Activated CD8-positive, alpha-beta T cell treated with anti-CD3 and anti-CD28 coated beads for 36 hours (primary cell): ENCODE measurements at places on chromosomes 7 and 10.

- H3K27ac ChIP-seq, result peak overlapping the region; percentile 74
- peaks cover 33% of the 10 kb centered on the region for H3K4me1 ChIP-seq
- no peaks in the 10 kb centered on the region for H3K27me3 ChIP-seq
- H3K4me3 ChIP-seq, result no peak overlapping the region
- peak; percentile 65 for DNase-seq
Measured at GRCh38 chr10:62244785-62245467, 23.7 kb downstream of the RTKN2 start.

DNA sequence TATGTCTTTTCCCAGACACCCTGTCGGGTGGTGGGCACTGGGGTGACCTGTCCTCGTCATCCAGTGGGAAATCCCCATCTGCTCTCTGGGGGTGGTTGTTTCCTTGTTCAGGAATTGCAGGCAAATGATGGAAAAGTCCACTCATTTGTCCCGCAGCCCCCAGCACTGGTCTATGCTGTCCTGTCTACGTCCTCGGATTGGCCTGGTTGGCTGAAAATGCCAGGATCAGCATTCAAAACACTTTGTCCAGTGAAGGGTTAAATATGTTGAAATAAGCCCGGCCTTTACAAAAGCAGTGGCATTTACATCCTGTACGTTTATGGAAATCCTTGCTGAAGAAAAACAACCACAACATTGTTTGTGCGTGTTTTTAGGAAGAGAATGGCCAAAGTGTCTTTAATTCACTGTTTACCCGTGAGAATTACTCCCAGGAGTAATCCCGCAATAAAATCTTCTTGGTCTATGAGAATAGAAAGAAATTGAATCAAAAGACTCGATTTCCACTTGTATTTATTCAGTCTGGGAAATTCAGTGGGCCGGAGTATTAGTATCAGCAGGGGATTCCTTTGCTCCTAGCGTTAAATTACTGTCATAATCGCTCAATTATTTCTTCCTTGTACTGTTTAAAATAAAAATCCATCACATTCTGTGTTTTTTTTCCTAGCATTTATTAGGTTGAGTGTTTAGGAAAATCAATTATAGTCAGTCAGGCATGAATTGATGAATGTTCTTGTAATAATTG, 116.8 kb upstream of the SH2B2 start:
- H3K4me1 ChIP-seq, result no peaks in the 10 kb centered on the region
- DNase-seq, result no peak
- no peak overlapping the region for H3K4me3 ChIP-seq
- no peaks in the 10 kb centered on the region for H3K36me3 ChIP-seq

DNA sequence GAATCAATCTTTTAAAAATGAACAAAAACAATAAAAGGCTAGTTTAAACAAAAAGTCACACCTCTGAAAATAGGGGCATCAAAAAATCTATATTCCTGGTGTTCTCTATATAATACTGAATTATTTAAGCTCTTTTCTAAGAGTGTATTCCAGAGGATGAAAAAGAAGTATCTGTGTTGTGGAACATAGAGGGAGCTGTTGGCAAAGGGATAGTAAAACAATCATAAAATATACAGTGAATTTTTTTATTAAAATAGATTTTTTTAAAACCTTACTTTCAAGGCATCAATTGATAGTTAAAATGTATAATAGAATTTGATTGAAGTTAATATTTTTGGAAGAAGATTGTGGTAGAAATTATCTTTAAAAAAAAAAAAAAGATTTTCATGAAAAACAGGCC, 1409.1 kb upstream of the CELF2 start:
- H3K4me3 ChIP-seq, result no peak overlapping the region
- DNase-seq, result no peak
- no peak overlapping the region for H3K27ac ChIP-seq
- H3K36me3 ChIP-seq, result no peaks in the 10 kb centered on the region
- no peaks in the 10 kb centered on the region for H3K27me3 ChIP-seq

DNA sequence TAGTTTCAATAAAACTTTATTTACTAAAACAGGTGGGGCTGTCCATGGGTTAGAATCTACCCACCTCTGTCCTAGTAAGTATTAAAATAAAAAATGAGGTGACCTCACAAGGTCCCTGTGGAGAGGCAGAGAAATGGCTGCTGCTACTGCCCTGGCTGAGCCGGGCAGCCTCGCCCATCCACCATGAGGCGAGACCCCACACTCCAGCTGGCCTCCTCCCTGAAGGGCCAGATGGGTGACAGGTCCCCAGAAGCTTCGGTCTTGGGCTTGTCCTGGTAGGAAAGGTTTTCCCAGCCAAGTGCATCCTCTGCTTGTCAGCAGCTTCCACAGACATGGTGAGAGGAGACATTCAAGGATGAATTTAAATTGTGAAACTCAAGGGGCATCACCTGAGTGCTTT, 565.8 kb downstream of the PTPRN2 start:
- no peaks in the 10 kb centered on the region for H3K27me3 ChIP-seq
- H3K27ac ChIP-seq, result no peak overlapping the region
- DNase-seq, result no peak
- no peaks in the 10 kb centered on the region for H3K36me3 ChIP-seq
- no peak overlapping the region for H3K4me3 ChIP-seq
- H3K4me1 ChIP-seq, result no peaks in the 10 kb centered on the region

GRCh38 chr7:137846827-137847567, at the start of gene DGKI:
DGKI (minus strand) TSS chr7:137846974.
- H3K27me3 ChIP-seq, result peaks cover 50% of the 10 kb centered on the region
- DNase-seq, result peak; percentile 5
- peaks cover 10% of the 10 kb centered on the region for H3K4me1 ChIP-seq
- no peak within 1 kb of the TSS for H3K27ac ChIP-seq
- H3K4me3 ChIP-seq, result peak within 1 kb of the TSS; percentile 53
- H3K36me3 ChIP-seq, result no peaks in the 10 kb centered on the region

DNA sequence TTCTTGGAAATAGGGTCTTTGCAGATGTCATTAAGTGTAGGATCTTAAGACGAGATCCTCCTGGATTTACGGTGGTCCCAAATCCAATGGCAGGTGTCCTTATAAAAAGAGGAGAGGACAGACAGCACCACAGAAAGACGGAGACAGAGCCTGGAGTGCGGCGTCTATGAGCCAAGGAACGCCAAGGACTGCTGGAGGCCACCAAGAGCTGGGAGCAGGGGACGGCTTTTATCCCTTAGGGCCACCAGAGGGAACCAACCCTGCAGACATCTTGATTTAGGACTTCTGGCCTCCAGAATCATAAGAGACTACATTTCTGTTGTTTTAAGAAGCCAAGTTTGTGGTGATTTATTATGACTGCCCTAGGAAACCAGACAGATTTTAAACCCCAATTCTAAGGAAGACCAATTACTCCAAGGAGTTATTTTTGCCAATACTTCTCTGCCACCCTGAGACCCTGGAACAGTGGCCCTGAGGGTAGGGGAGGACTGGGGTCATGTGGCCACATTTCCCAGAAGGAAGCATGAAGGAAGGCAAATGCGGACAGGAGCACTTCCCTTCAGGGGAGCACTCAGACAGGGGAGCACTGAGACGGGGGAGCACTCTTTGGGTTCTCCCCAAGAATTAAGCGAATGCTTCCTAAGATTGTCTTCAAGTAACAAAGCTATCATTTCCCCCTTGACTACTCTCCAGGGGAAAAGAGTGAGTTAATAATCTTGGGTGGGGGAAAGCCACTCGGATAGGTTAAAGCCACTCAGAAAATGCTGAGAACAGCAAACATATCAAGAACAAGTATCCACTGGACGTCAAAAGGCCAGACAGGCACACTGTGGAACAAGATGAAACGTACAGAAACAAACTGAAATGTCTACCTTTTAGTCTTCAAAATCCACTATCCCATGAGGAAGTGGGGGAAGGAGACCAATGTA, 67.5 kb downstream of the CHST15 start:
- peaks cover 10% of the 10 kb centered on the region for H3K4me1 ChIP-seq
- H3K36me3 ChIP-seq, result no peaks in the 10 kb centered on the region
- peak; percentile 21 for DNase-seq
- peaks cover 2% of the 10 kb centered on the region for H3K27me3 ChIP-seq
- H3K4me3 ChIP-seq, result no peak overlapping the region

DNA sequence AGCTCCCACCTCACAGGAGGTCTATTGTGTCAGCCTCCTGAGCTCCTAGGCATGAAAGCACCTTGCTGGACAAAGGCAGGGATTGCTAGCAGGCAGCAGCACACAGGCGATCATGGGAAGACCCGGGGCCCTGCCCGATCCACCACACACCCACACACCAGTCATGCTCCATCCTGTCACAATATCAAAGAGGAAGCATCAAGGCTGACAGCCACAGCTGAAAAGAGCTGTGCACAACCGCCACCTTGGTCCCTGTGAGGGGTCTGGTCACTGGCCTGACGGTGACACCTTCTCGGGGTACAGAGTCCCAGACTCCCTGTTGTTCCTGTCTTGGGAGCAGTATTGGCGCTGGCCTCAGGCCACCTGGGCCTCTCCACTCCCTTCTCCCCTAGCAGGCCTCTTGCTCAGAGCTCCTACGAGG, 89.7 kb upstream of the RET start:
- H3K27ac ChIP-seq, result no peak overlapping the region
- DNase-seq, result peak; percentile 19
- no peaks in the 10 kb centered on the region for H3K36me3 ChIP-seq
- H3K27me3 ChIP-seq, result no peaks in the 10 kb centered on the region
- H3K4me3 ChIP-seq, result no peak overlapping the region
- H3K4me1 ChIP-seq, result peaks cover 17% of the 10 kb centered on the region

DNA sequence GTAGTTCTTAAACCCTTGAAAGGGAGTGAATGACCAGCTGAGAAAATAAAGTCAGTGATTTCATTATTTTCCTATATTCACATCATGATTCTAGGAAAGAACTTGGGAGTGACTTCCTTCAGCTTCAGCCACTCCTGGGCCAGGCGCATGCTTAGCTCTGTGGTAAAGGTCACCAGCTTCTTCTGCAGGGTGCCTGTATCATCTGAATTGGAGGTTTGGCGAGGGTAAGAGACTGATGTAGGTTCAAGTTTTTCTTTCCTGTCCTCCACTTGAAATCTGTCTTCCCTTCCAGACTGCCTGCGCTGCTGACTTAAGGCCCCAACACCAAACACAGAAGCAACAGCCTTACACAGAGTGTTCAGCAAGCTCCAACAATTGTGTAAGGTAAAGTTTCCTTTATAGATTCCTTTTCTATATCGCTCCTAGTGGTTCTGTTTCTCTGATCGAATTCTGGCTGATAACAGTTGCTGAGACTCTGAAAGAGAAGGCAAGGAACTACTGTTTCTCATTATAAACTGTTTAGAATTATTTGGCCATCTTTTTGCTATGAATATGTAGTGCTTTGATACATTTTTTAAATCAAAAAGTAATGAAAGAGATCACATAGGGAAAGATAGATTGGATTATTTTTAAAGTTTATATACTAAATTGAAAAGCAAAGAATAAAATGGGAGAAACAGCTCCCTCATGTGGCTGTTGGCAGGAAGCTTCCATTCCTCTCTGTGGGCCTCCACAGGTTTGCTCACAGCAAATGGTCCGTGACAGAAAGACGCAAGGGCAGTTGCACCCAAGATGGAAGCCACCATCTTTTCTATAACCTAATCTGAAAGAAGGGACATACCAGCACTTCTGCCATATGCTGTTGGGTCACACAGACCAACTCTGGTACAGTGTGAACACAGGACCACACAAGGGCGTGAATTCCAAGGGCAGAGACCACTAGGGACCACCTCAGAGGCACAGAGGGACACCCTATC, 14.0 kb downstream of the GATAD1 start:
- H3K4me3 ChIP-seq, result no peak overlapping the region
- peak; percentile 41 for DNase-seq
- H3K36me3 ChIP-seq, result peaks cover 6% of the 10 kb centered on the region
- no peaks in the 10 kb centered on the region for H3K27me3 ChIP-seq

- no peak overlapping the region for H3K27ac ChIP-seq
- DNase-seq, result no peak
- H3K4me1 ChIP-seq, result peaks cover 23% of the 10 kb centered on the region
- peaks cover 10% of the 10 kb centered on the region for H3K36me3 ChIP-seq
- H3K27me3 ChIP-seq, result no peaks in the 10 kb centered on the region
- no peak overlapping the region for H3K4me3 ChIP-seq
Measured at GRCh38 chr7:112873831-112874553, 83.8 kb upstream of the TMEM168 start.

- H3K4me1 ChIP-seq, result no peaks in the 10 kb centered on the region
- no peak overlapping the region for H3K4me3 ChIP-seq
- no peaks in the 10 kb centered on the region for H3K36me3 ChIP-seq
- H3K27me3 ChIP-seq, result no peaks in the 10 kb centered on the region
Measured at GRCh38 chr7:88664630-88665233, 94.8 kb upstream of the ZNF804B start.

DNA sequence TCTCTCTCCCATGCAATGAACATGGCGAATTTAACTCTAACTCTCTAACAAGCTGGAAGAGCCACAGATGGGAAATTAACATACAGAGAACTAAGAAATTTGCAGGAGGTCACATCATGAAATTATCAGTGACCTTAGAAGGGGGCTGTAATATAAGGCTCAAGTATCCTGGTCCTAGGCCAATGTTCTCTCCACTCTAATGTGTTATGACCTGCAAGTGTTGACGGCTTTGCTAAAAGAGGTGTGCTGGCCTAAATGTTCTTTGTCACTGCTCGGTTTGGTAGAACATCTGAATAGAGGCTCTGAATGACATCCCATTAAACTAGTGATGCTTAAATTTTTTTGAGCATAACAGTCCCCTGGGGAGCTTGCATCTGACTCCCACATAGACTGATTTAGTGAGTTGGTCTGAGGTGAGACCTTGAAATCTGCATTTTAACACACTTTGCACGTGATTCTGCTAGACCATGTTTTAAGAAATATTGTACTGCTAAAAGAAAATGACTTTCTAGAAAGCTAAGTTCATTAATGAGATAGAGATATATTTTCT, 129.3 kb downstream of the GFRA1 start:
- H3K27ac ChIP-seq, result no peak overlapping the region
- peaks cover 17% of the 10 kb centered on the region for H3K4me1 ChIP-seq

DNA sequence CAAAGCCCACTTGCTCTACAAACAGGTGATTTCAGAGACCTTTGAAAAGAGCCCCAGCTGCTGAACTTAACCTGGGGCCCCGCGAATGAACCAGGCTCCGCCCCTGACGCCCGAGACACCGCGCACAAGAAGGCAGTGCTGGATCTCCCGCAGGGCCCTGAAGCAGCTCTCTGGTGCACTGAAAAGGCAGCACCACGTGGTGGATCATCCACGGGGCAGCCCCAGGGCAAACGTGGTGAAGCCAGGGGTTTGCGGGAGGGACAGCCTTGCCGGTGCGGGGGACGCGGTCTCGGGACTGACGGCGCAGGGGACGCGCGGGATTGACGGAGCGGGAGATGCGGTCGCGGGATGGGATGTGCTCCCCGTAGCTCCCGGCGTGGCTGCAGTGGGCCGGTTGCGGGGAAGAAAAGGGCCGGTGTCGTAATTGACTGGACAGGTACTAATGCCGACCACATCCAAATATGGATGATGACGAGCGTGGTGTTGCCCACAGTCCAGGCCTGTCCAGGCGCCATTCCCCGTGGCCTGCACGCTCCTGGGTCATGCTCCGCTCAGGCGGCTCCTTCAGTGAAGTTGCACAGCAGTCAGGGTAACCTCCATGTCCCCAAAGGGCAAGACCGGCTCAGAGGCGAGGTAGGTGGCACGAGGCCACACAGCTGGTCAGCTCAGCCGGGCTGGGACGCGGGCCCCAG, 421.1 kb downstream of the DNAJB6 start:
- H3K27ac ChIP-seq, result no peak overlapping the region
- peaks cover 6% of the 10 kb centered on the region for H3K27me3 ChIP-seq
- H3K36me3 ChIP-seq, result no peaks in the 10 kb centered on the region
- H3K4me3 ChIP-seq, result no peak overlapping the region
